ENCODE measurements at places on chromosomes 1 and 21.

DNA sequence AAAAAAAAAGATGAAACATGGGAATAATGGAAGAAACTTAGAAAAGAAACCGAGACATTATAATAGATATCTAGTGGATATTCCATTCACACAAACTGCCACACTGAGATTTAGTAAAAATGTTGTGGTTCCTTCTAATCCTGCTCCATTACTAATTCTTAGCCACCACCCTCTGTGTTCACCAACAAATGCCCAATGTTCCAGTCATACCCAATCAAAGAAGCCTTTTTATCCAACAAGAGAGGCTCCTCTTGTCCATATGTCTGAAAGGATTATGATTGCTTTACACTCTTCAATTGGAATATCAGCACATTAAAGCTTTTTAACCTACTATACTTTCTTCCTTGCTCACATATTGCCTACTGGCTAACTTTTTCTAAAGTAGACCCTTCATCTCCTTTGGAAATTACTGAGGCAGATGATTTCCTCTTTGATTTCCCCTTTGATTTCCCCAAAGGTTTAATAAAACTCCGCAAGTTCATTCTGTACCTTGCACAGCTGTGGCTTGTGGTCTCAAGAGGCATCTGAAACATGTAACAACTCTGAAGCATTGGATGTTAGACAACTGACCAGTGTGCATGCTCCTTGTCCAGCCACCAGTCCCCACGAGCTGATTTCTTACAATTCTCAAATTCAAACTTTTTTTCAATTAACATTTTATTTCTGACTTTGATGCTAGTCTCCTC lies 305.6 kb upstream of the LYPLAL1 start:
- no peak for DNase-seq

DNA sequence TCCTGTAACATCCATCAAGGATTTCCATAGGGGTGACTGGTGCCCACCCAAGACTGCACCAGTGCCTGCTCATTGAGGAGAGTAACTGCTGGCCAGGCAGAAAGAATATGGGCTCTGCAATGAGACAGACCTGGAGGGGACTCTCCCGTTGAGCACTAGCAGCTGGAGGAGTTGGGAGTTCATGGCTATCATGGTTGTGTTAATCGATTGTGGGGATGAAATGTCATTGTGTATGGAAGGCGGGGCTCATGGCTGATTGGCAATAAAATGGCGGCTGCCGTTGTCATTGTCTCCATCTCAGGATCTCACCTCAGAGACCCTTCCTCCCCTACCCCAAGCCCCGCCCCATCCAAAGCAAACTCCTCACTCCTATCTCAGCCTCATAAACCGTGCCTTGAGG lies 3.9 kb downstream of the TMEM125 start:
- no peak for DNase-seq

DNA sequence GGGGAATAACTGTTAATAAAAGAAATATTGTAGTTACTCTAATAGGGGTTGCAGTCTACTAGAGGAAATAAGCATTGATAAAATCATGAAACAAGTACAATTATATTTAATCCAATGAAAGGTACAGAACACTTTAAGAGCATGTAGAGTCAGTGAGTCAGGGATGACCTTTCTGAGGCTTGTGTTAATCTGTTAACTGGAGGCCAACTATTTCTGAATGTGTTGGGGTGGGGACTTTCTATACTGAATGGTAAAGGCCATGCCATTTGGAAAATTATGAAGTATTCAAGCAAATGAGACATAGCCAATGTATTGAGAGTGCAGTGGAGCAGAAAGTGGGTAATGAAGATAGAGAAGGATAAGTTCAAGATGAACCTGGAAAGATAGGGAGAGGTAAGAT lies 646.2 kb downstream of the ADGRL2 start:
- no peak for DNase-seq

DNA sequence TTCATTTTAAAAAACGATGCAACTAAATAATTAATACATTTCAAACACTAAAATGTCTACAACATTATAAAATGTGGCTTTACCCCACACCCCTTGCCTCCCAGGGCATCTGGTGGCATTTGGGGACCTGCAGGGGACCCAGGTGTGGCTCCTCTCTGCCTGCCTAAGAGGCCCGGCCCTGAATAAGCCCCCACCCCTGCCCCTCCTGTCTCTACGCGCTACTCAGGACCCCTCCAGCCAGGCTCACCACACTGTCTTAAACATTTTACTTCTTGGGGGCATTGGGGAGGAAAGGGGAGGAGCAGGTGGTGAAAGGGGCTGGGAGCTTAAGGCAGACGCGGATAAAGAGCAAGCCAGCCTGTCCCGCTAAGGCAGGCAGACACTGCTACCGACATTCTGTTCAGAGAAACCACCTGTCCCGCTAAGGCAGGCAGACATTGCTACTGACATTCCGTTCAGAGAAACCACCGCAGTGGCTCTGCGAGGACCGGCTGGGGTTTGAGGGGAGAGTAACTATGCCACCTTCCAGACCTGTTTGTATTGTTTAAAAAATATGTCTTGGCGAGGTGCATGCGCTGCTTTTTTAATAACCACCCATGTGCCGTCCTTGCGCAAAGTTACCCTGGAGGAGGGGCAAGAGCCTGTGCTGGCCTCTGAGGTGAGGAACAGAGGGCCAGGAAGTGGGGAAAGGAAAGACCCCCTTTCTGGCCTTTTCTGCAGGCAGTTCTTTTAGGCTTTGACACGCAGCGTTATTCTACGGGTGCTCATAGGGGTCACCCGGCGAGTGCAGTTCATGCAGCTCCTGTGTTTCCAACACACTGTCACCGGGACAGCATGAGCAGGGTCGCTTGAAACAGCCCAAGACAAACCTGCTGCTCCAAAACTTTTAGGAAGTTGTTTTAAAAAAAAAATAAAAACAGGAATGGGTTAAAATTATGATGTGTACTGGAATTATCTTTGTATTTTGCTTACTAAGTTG lies 51.3 kb upstream of the RIPK4 start:
- no peak for DNase-seq

- no peak for DNase-seq
These were observed 15.2 kb upstream of the HMCN1 start for GRCh38 chr1:185719021-185719420.

DNA sequence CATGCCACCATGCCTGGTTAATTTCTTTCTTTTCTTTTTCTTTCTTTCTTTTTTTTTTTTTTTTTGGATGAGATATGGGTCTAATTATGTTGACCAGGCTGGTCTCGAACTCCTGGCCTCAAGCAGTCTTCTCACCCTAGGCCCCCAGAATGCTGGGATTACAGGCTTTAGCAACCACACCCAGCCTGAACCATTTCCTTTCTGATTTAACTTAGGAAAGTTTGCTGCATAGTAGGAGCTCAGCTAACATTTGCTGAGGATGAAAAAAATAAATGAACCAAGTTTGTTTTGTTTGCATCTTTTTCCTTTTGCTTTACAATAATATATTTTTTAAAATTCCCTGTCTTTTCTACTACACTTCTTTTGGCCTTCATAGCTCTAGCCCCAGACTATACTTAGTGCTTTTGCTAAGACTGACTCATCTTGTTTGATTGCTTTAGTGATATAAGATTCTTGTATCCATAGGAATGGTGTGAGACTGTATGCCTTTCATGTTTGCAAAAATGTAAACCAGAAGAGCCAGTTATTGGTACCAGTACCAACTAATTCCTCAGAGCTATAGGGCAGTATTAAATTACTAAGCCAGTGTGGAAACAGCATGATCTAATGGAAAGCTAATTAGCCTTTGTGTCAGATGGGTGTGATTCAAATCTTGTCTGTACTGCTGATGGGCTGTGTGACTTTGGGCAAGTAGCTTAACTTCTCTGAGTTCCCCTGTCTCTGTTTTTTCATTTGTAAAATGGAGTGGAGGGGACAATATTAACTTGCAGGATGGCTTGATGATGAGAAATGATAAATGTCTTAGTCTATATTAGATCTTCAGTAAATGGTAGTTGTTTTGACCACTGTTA lies 66.9 kb downstream of the NFIA start:
- DNase-seq = no peak

GRCh38 chr1:56452027-56453011 lies 127.0 kb downstream of the PLPP3 start:
- no peak for DNase-seq

DNA sequence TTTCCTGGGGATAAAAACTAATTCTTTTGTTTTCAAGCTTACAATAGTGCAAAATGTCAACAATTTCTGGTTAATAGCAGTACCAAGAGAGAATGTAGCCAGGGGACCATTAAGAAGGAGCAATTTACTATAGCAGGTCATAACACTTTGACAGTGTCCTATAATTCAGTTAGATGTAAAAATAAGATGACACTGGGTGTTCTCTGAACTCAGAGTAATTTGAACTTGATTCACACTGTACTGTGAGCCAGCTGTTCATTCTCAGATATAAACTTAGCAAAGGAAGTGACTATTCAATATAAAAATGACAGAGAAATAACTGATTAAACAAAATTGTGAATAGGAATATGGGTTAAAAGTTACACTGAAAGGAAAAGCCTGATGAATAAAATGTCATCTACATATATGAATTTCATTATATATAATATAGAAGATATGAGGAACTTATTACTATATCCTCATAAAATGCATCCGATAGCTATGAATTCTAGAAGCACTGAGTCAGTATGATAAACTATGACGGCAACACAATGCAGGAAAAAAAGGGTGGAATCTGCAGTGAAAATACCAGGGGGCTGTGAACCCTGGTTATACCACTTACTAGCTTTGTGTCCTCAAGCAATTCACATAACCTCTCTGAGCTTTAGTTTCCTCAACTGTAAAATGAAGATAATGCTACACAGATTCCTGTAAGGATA lies 135.9 kb downstream of the ACBD6 start:
- no peak for DNase-seq

GRCh38 chr1:153906396-153906795 lies 16.4 kb downstream of the GATAD2B start:
- no peak for DNase-seq

DNA sequence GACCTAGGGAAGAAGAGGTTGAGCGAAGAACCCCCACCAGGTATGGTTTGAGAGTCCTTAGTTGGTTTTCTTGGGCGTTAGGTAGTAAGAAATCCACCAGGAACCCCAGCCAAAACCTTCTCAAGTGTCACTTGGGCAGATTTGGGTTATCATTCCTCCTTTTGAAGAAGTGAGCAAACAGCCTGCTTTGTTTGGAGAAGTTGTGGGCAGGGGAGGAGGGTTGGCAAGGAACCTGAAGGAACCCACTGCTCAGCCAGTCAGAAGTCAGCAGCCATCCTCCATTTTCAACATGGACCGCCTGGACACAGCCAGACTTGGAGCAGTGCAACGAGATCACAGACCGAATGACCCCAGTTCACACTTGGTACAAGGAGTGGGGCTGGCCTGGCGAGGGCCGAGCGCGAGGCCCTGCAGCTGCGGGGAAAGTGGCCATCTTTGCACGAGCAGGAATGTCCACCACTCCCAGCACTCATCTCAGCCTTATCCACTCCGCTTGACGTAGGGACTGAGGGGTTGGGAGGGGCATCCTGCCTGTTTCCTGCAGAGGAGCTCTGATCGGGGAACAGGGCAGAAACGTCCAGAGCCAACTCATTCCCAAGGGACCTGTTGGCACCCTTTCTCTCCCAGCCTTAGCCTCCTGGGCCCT lies 7.2 kb downstream of the ADPRS start:
- no peak for DNase-seq

DNA sequence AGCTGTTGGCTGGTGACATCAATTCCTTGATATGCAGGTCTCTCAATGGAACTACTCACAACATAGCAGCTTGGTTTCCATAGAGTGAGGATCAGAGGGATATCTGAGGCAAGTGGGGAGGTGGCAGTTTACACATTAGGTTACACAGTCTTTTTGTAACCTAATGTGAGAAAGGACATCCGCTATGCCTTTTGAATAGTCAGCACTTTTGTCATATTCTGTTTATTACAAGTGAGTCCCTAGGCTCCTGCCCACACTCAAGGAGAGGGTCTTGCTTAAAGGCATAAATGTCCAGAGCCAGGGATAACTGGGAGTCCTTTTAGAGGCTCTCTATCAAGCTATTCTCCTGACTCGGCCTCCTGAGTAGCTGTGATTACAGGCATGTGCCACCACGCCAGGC lies 104.2 kb downstream of the KCNK1 start:
- DNase-seq = no peak

- DNase-seq = no peak
These were observed 422.8 kb downstream of the CAMTA1 start for GRCh38 chr1:7207875-7208646.

DNA sequence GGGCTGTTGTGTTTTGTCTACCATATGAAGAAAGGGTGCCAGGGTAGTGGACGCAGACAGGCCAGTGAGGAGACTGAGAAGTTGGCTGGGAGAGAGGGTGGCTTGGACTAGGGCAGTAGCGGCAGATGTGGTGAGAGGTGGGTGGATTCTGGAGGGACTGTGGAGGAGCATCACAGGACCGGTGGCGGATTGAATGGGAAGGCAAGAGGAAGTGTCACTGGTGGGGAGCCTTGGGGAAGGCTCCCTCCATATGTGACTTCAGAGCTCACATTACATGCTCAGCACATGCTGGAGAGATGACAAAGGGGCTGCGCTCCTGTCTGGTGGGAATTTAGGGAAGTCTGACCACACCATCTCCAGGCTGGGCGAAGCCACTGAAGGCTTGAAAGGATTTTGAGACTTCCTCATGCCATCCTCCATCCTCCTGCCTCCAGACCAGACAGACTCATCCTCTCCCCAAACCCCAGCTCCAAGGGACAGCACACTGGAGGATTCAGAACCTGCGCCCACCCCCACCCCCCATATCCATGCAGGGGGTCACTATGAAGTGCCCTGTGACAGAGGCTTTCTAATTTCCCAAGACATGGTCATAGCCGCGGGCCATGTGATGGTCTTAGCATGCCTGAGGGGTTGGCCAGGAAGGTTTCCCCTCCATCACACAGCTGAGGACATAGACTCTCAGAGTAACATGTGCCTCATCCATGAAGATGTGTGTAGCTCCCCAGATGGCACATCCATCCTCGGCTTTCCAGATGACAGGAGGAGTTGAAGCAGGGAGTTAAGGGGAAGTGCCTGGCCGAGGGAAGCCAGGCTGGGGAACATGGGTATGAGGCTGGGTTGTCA lies 138.8 kb upstream of the WNT4 start:
- DNase-seq = no peak

- no peak for DNase-seq
These were observed 27.5 kb upstream of the TCEA3 start for GRCh38 chr1:23452011-23452411.

DNA sequence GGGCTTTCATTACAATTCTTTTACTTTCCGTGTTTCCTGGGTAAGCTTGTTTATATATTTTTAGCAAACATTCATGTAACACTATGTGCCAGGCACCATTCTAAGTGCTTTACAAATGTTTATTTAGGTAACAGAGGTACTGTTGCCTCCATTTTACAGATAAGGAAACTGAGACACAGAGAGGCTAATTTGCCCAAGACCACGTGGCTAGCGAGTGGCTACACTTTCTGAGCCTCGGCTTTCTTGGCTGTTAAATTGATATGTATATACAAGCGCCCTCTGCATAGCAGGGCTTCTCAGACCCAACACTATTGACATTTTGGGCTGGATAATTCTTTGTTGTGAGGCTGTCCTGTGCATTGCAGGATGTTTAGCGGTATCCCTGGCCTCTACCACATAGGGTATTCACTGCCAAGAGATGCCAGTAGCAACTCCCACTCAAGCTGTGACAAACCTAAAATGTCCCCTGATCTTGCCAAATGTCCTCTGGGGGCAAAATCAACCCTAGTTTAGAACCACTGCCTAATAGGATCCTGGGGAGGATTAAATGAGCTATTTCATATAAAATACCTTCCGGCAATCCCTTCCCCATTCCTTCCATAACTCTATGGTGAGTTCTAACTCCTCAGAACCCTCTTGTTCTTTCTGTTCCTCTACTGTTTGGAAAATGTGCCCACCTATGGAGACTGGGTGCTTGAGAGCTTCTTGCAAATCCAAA lies 17.2 kb upstream of the ID3 start:
- no peak for DNase-seq
